Activated naive CD4-positive, alpha-beta T cell treated with anti-CD3 and anti-CD28 coated beads for 36 hours (primary cell): ENCODE measurements at places on chromosomes 1 and 21. TPM values are rescaled to one million over a fixed set of nuclear protein-coding genes. Genes with fewer than 3 reads are reported as not detected.

Gene ERVH48-1
- total RNA-seq = not detected

Gene SPATA1
- total RNA-seq = 1.8 TPM

Gene TDRD10
- not detected for total RNA-seq

Gene TRIM45
- 0.17 TPM for total RNA-seq

Gene PADI1
- not detected for total RNA-seq

Gene C8B
- total RNA-seq = not detected

Gene ADORA1
- total RNA-seq = not detected

Gene CLDN19
- not detected for total RNA-seq

Gene GPR89A
- total RNA-seq = 18.0 TPM

- DNase-seq = peak; percentile 97
Measured at GRCh38 chr1:214602764-214603657, at the start of gene CENPF. CENPF (plus strand) TSS chr1:214603195; CDS start chr1:214613755, 10,560 bp downstream.

DNA sequence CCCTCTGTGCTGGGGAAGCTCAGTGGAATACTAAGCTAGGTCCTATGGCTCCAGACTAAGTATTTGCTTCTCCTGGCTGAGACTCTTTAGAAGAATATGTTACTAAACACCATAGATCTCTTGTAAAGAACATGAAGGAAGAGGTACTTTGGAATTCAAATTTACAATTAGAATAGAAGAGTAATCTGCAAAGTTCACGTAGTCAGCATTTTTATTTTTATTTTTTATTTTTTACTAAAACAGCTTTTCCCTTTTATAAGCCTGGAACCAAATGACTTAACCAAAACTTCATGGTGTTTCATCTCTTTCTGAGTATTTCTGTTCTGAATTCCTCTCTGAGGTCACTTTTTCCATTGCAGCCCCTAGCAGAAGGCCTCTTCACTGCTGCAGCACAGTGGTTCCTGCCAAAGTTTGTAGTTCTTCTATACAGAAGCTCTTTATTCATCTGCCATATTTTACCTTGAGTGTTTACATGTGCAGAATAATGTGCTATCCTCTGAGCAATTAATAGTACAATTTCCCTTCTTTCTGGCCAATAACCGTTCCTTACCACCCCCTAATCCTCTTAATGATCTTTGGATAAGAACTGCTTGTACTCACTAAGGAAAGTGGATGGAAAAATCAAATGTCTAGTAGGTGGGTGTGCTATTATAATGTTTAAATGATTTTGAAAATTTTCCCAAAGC is 27.2 kb downstream of the TSEN15 start:
- DNase-seq = no peak

DNA sequence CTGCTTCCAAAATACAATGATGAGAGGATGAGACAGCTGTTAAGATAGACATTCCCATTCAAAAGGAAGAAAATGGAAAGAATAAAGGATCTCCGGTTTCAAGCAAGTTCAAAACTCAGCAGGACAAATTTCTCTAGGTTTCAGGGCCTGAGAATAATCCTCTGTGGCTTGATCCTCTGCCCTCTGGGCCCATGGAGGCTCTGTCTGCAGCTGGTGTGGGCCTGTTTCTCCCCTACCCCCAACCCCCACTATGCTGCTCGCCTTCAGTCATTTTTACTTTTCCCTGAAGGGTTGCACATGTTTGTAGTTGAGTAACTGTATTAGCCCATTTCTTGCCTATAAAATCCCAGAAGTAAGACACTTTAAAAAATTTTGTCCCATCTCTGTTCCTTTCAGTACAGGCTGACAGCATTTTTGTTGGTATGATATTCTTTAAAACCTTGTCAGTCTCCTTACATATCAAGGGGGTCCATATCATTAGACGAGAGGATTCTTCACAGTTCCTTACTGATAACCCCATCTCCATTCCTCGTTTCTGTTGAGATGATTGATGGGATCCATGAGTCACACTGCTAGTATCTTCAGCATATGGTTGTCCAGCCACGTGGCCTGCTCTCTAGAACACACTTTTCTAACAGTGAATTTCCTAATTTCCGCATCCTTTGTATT is 10.5 kb downstream of the ZMYM4 start:
- DNase-seq = no peak

- DNase-seq = no peak
Measured at GRCh38 chr1:78561856-78562255, 58.4 kb upstream of the IFI44L start.

- no peak for DNase-seq
Measured at GRCh38 chr1:3914331-3914851, 14.3 kb upstream of the C1orf174 start.

- no peak for DNase-seq
Measured at GRCh38 chr1:13583595-13583965, at the start of gene PDPN. PDPN (plus strand) TSS chr1:13583832; CDS start chr1:13584034, 202 bp downstream.

DNA sequence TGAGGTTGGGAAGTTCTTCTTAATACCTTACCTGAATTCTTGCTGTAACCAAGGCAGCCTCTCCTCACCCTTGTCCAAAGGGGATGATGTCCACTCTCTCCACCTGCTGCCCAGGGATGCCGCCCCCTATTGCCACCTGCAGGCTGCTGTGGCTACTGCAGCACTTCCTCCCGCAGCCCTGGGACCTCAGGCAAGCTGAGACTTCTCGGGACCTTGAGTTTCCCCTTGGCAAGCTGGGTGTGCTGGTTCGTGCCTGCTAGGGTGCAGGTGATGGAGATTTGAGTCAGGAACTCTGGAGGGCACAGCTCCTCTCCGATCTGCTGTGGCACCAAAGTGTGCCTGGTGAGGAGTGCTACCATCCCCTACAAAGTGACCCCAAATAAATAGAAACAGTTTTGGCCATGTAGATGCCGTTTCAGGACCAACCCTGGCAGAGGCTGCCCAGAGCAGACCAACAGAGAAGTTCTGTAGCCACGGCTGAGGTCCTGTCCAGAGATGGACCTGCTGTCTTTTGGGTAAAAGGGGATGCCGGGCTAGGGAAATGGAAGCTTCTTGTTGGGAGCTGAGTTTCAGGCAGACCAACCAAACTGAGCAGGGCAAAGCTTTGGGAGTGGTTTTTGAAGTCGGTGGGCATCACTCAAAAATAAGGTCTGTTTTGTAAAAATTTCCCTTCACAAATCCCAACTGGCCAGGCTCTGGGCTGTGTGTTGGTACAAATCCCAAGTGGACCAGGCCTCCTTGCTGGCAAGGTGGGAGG is 31.7 kb downstream of the RUNX3 start:
- peak; percentile 67 for DNase-seq

GRCh38 chr21:29555601-29556000 is 256.9 kb downstream of the BACH1 start:
- DNase-seq = no peak

GRCh38 chr1:44108241-44108640 is 10.4 kb upstream of the KLF17 start:
- DNase-seq = no peak

- DNase-seq = no peak
Measured at GRCh38 chr1:221827307-221827642, 85.4 kb upstream of the DUSP10 start.

DNA sequence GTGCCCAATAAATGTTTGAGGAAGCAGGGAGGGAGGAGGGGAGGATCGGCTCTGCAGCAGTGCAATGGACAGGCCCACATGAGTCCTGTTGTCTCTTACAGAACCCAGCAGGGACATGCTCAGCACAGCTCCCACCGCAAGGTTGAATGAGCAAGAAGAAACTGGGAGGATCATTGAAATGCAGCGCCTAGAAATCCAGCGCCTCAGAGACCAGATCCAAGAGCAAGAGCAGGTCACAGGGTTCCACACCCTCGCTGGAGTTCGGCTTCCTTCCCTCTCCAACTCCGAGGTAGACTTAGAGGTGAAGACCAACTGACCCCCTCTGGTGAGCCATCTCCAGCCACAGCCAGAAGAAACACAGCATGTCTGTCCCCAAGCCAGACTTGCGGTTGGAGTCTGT is 15.9 kb upstream of the TMEM125 start:
- DNase-seq = no peak

DNA sequence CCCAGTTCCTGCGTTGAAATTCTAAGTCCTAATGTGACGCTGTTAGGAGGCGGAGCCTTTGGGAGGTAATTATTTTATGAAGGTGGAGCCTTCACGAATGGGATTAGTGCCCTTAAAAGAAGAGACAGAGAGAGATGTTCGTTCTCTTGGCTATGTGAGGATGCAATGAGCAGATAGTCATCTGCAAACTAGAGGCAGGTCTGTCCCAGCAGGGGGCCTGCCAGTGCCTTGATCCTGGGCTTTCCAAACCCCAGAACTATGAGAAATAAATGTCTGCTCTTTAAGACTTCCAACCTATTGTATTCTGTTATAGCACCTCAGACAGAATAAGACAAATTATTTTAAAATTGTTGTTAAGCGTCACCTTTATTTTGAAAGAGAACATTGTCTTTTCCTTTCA is 123.1 kb upstream of the KCNJ6 start:
- no peak for DNase-seq

- DNase-seq = no peak
Measured at GRCh38 chr1:187275346-187275745, 446.6 kb downstream of the PLA2G4A start.

GRCh38 chr1:101820071-101820470 is 176.7 kb downstream of the OLFM3 start:
- no peak for DNase-seq

DNA sequence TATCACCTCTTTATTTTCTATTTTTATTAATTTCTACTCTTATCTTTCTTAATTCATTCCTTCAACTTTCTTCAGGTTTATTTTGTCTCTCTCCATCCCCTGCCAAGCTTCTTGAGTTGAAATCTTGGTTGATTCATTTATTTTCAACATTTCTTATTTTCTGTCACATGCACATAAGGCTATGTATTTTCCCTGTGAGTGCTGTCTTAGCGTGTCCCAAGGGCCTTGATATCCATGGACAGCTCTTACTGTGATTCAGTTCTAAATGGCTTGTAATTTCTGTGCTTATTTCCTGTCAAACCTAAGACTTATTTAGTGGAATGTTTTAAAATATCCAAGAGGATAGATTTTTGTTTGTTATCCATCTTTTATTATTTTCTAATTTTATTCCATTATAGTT is 36.8 kb upstream of the SCAF4 start:
- DNase-seq = no peak

DNA sequence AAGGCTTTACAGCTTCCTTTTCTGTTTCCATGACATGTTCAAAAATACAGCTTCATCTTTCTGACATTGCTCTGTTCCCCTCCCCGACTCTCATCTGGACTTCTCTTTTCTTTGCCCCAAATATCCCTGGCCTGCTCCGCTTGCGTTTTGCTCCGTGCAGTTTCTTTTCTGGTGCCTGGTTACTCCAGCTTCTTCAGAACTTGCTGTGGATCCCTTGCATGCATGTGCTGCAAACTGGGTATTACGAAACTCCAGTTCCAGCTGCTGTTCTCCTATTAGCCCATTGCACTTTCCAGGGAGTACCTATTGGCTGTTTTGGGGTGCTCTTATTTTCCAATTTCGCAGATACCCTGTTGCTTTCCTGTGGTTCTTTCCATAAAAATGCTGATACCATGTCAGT is 9.9 kb upstream of the NDC1 start:
- DNase-seq = no peak

DNA sequence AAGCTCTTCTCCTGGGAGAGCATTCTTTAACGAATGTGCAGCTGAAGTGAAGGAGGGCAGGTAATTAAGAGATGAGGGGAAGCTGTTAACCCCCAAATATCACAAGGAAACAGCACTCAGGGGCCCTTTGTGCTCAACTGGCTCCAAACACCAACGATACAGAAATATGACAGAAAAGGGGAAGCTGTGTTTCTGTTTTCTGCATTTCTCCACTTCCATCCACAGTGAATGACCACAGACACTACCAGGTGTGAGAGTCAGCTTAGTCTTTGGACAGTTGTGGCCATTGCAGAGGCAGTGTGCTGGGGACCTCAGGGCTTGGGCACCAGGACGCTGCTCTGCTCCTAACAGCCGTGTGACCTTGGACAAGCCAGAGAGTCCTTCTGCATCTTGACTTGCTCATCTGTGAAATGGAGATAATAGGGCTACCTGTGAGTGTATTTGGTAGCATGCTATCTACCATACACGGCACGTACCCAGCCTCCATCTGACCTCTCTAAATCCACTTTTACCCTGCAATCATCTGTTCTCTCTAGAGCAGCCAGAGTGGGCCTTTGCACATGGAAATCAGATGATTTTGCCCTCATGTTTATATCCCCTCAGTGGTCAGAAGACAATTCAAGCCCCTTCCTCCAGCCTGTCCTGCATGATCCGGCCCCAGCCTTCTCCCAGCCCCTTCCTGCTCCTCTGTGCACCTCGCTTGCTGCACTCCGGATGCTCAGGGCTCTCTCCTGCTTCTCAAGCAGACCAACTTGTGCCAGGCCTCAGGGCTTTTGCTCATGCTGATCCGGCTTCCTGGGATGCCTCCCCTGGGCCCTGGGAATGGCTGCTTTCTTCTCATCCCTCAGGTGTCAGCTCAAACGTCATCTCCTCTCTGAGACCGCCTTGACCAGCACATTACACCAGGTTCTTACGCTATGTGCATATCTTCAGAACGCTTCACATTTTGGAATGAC is 4.7 kb upstream of the TINAGL1 start:
- DNase-seq = no peak
